ENCODE measurements at places on chromosomes 2 and 18.

DNA sequence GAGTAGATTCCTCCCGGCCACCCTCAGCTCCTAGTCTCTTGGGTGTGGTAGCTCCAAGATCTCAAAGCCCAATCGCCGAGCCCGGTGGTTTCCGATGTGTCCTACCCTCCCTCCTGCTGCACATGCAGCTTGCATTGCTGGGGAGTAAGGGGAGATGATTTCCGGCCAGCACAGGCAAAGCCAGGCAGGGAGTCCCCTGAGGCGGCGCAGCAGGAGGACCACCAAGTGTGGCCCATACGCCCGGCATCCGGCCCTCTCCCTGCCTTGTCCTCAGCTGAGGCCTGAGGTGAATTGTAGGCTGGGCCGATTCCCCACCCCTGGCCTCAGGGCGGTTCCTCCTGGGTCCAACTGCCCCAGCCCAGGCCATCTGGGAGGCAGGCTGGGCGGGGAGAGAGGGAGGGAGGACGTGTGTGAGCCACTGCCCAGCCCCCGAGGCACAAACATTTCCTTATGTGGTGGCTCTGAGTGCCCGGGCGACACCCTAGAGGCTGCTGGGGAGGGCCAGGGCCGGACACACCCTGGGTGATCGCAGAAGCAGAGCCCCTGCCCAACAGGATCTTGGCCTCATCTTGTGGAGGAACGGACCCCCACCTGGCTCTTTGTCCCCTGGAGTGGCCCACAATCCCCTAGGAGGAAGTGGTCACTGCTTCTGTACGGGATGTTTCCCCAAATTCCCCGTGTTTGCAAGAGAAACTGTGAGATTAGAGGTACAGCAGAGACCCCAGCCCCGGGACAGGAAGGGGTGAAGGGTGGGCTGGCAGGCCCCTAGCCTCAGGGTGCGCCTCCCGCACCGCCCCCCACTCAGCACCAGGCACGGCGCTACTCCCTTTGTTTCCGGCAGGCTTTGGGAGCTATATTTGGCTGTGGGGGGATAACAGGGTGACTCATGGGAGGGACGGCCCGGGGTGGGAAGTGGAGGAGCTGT, 41.9 kb upstream of the PTMA start:
- no peak for DNase-seq

DNA sequence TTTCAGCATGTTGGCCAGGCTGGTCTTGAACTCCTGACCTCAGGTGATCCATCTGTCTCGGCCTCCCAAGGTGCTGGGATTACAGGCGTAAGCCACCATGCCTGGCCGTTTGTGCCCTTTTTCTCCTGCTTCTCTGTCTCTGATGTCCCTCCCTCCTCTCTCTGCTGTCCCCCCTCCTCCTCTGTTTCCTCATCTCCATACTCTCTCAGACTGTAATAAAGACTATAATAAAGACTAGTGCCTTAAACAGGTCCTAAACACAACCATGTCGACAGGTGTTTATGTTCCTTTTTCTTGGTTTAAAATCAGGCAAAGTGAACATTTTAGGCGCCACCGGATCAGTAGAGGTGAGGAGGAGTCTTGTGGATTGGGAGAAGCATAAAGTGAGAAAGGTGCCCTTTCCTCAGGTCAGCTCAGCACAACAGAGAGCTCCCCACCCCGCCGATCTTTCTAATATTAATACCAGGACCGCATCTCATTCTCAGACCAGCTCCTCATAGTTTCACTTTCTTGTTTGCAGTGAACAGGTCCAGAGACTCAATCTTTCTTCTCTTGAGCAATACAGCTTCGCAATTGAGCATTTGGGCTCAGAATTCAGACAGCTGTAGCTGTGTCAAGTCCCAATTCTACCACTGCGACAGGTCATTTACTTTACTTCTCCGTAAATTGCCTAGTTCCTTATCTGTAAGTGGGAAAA, 23.7 kb downstream of the TIMM21 start:
- no peak for DNase-seq

- DNase-seq, result no peak
These were observed 196.7 kb upstream of the SIX2 start for GRCh38 chr2:45205985-45206384.

DNA sequence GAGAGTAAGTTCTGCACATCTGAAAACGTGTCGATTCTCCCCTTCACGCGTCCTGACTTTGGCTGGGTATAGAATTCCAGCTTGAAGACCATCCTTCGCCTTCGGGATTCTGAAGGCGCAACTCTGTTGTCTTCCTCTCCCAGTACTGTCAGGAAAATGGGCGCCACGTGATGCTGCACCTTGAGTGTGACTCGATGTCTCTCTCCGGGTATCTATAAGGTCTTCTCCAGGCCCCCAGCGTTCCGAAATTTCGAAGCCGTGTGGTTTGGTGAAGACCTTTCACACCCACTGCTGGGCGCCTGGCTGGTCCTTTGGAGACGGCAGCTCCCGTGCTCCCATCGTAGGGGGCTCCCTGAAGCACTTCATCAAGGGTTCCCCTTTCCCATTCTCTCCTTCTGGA, 203.7 kb downstream of the HDAC4 start:
- DNase-seq, result no peak

- no peak for DNase-seq
These were observed 35.7 kb downstream of the THUMPD2 start for GRCh38 chr2:39743269-39743776.

DNA sequence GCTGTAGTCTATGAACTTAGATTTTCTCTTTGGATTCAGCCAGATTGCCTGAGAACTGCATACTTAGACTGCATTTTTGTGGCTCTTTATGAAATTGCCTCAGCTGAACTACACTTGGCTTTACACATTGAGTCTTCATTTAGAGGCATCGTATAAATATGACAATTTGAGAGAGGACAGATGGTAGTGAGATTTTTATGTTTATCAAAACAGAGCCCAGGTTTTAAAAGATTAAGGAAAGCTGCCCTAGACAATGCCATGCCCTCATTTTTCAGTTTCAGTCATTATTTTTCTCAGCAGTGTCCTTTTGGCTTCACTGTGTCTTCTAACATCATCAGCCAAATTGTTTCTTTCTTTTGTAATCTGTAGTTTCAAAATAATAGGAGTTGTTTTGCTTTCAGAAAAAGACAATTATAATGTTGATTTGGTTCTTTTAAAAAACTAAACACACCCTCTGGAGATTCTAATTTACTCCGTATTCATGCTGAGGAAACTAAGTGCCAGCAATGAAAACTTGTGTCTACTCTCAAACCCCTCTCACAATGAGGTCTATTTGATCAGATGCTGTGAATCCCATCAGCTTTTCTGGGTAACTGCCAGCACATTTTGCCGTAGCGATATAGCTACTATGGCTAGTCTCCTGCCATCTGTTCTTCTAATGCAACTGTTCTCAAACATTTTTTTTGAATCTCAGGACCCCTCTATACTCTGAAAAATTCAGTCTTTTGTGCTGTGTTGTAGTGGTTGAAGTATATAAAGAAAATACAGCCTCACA, 46.2 kb downstream of the TWSG1 start:
- no peak for DNase-seq

GRCh38 chr2:37060446-37060845, 23.7 kb downstream of the HEATR5B start:
- no peak for DNase-seq

- DNase-seq, result no peak
These were observed 1286.6 kb upstream of the ZEB2 start for GRCh38 chr2:145806546-145806945.

DNA sequence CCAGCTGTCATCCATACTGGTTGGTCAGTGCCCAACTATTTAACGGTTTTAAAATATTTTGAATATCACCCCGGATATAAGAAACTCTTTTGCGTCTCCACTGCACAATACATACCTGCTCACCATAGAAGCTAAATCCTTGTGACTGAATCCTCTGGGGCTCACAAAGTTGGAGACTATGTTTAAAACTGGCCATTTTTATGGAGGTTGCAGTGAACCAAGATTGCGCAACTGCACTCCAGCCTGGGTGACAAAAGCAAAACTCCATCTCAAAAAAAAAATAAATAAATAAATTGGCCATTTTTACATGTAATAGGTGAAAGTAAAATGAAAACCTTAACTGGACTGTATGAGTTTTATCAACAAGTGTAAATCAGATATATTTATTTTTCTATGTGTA, 55.6 kb upstream of the TMEM17 start:
- DNase-seq, result no peak

DNA sequence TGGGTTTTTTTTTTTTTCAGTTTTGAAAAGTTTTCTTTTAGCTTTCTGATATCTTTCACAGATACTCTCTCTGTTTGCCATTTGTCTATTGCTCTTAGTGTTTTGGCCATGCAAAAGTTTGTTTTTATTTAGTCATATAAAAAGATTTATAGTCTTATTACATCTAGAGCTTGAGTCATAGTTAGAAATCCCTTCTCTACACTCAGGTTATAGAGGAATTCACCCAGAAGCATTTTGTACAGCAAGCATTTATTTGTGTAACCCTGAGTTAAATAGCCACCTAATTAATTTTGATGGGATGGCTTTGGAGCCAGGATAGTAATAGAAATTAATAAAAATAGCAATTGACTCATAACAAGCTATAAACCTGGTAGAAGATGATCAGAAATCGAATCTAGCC, 35.6 kb downstream of the ACTR2 start:
- DNase-seq, result no peak

DNA sequence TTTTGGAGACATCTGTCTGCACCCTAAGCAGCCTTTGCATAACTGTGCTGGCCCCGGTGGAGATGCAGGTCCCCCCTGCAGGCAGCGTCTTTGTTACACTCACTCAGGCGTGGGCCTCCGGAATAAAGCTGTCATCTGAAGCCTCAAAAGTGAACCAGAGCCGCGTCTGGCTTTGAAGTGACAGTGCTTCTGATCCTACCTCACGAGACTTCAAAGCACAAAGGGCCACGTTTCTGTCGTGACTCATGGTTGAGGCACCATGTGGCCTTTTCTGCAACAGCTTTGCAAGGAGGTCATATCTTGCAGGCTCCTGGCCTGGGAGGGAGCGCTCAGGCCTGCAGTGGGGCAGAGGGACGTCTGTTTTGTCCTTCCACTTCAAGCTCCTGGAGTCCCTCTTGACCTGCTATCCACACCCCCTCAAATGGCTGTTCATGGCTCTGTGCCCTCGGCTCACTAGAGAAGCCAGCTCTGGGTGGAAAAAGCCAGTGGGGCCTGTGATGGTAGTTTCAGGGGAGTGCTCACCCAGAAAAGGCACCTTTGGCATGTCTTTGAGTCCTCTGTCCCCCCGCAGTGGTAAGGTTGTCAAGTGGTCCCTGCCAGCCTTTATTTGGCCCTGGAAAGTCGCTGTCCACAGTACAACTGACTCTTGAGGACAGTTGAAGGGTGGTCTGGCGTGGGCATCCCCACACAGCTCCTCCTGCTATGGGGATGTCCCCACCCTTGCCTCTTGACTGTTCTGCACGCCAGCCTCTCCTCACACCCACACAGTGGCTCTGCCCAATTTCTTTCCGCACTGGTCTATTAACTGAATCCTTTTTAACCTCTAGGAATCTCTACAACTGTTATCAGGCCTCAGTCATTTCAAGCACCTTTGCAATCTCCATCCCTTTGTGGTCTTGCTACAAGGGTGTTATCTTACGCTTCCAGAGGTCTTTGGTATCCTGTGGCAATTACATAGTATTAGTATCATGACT, 19.3 kb downstream of the GPR55 start:
- DNase-seq, result peak; percentile 38

GRCh38 chr2:184419744-184420143, 178.6 kb upstream of the ZNF804A start:
- no peak for DNase-seq

- no peak for DNase-seq
These were observed 26.5 kb downstream of the RMP24 start for GRCh38 chr18:35998967-35999366.

- no peak for DNase-seq
These were observed 48.4 kb downstream of the MAP2 start for GRCh38 chr2:209472112-209472832.

DNA sequence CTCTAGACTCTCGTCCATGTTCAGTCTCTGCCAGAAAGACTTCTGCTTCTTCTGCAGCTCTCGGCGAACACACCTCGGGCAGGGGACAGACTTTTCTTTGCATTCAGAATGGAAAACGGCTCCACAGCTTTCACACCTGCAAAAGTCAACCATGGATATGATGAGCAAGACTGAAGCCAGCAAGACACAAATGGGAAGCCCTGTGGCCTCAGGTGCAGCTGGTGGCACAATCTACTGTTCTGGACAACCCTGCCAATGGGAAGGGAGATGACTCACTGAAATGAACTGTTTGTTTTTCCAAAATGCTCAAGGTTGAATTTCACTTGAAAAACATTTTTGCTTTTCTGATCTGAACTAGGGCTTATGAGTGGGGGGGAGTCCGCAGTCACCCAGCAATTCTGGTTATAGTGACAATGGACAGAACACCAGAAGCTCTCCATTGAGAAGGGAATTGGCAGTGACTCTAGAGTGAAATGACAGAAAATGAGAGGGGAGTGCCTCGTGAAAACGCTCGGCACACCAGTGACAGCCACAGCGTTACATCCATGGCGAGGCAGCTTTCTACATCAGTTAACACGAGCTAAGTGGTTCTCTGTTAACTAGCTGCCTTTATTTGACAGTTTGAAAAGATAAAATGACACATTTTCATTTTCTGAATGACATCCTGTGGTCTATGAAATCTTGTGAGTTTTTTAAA, 58.8 kb upstream of the FZD5 start:
- DNase-seq, result no peak

- no peak for DNase-seq
These were observed 487.2 kb upstream of the RAB12 start for GRCh38 chr18:8121942-8122480.

DNA sequence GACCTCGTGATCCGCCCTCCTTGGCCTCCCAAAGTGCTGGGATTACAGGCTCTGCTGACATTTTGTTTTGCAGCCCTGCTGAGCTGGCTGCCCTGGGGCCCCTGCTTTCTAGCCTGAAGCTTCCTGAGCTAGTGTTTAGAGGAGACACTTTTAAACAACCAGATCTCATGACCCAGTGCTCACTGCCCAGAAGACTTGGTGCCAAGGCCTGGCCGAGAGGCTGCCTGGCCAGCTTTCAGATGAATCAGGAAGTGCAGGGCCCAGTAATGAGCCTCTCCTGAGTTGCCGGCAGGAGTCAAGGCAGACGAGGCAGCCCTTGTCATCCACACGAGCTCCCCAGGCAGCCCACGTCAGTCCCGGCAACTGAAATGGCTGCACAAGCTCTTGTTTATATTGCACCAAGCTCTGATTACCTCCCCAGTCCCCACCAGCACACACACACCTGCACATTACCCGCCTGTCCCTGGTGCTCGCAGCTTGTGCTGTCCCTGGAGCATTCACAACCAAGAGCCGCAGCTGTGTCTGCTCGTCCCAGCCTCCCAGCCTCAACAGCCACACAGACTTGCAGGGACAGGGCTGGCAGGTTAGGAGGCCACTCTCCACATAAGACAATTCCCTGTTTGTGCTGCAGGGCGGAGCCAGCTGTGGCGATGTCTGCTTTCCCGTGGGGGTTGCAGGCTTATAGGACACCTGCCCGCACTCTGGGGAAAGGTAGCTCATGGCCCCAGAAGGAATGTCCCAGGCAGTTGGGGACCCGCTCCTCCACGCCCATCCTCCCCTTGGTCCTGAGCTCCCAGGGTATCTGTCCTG, 331.2 kb upstream of the MYT1L start:
- no peak for DNase-seq

DNA sequence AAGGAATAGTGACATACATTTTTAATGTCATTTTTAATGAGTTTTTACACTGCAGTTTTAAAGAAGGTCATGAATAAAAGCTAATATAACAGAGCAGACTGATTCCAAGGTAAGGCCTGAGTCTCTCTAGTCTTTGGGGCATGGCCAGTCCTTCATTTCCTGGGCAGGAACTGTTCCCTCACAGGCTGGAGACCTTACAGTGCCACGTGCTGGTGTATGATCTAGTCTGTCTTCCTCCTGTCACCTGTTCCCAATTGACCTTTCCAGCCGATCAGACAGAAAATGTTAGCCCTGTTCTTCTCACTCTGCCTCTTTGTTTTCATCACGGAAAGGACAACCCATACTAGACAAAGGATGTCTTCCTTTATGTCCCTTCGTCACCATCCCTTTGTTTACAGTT, 33.6 kb downstream of the ZCCHC2 start:
- DNase-seq, result no peak

Data from activated T-helper 1 cell treated with anti-CD3 and anti-CD28 coated beads, Interleukin-2, amount 50 U/mL, for 16 hours (primary cell).